Uterus (tissue), 4 donors: ENCODE measurements at places on chromosomes 3 and 15. TPM values are rescaled to one million over a fixed set of nuclear protein-coding genes. Genes with fewer than 3 reads are reported as not detected.

The PAK6 gene
- not detected for total RNA-seq

The TUSC7 gene
- total RNA-seq: not detected

The ALDH1A2 gene
- total RNA-seq: 121 TPM

The SERPINI2 gene
- not detected for total RNA-seq

The P2RY1 gene
- 7.9 TPM for total RNA-seq

The C15orf39 gene
- 19.4 TPM for total RNA-seq
